ENCODE measurements at places on chromosomes 7 and 10. TPM values are rescaled to one million over a fixed set of nuclear protein-coding genes. Genes with fewer than 3 reads are reported as not detected.

The LIPJ gene
- total RNA-seq, result 4.2 TPM

The CLCN1 gene
- 1.1 TPM for total RNA-seq

The AKR1B15 gene
- 1.9 TPM for total RNA-seq

The NANOS1 gene
- 2.5 TPM for total RNA-seq

- peak; percentile 31 for DNase-seq
- no peaks in the 10 kb centered on the region for H3K36me3 ChIP-seq
- peak overlapping the region; percentile 59 for H3K4me3 ChIP-seq
- peaks cover 7% of the 10 kb centered on the region for H3K4me1 ChIP-seq
- H3K27ac ChIP-seq, result peak overlapping the region; percentile 84
- no peaks in the 10 kb centered on the region for H3K27me3 ChIP-seq
Observed at GRCh38 chr7:13989949-13990305, 461 bp upstream of the ETV1 start.

- H3K4me1 ChIP-seq, result peaks cover 43% of the 10 kb centered on the region
- no peak overlapping the region for H3K4me3 ChIP-seq
- H3K27me3 ChIP-seq, result no peaks in the 10 kb centered on the region
- peak overlapping the region; percentile 28 for H3K27ac ChIP-seq
- DNase-seq, result no peak
- H3K36me3 ChIP-seq, result no peaks in the 10 kb centered on the region
Observed at GRCh38 chr10:110860576-110861241, 11.0 kb upstream of the PDCD4 start.

DNA sequence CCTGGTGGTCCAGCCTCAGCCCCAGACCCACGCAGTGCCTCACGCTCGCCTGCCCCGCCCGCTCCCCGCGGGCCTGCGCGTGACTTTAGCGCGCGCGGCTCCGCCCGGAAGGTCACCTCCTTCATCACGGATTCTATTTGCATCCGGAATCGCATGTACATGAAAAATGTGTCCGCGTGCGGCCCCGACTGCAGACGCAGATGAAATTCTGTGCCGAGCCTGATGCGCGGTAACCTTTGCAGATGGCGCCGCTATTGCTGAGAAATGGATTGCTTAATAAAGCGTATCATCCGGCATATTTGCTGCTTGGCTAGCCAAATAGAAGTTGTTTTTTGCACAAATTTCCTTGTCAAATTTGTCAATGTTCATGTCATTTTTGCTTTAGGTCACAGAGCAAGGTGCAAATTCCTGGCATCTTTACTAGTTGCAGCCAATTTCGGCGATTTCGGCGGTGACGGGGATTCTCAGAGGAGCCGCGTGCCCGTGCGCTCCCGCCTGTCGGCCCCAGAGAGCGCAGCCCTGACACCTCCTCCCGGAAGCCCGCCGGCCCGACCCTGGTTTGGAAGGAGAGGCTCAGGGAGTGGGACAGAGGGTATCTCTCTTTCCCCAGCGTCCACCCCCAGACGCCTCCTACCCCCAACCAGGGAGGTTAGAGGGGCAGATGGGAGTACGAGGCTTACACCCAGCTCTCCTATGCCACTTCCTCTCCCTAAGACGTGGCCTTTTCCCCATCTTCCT is 85.9 kb upstream of the PAX2 start:
- no peak overlapping the region for H3K4me3 ChIP-seq
- no peaks in the 10 kb centered on the region for H3K36me3 ChIP-seq
- peaks cover 3% of the 10 kb centered on the region for H3K4me1 ChIP-seq

DNA sequence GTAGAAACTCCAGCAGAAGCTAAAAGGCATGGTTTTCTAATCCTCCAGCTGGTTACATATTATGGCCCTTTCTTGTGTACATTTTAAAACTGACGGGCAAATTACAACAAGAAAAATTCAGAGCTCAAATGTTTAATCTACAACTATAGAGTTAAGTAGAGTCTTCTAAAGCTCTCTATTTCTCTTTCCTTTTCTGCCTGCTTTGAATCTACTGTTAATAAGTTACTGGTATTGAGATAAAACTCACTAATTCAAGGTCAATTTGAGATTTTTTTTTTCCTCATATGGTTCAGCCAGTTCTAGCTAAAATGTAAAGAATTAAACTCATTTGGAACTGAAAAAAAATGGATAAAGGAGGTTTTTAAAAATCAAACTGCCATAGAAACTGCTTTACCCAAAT is 1.6 kb upstream of the PRSS37 start:
- H3K27me3 ChIP-seq, result no peaks in the 10 kb centered on the region
- no peaks in the 10 kb centered on the region for H3K36me3 ChIP-seq
- no peak for DNase-seq
- H3K4me1 ChIP-seq, result no peaks in the 10 kb centered on the region
- H3K4me3 ChIP-seq, result no peak overlapping the region

- peaks cover 23% of the 10 kb centered on the region for H3K4me1 ChIP-seq
- no peak overlapping the region for H3K27ac ChIP-seq
- no peaks in the 10 kb centered on the region for H3K36me3 ChIP-seq
- H3K27me3 ChIP-seq, result no peaks in the 10 kb centered on the region
- no peak overlapping the region for H3K4me3 ChIP-seq
Observed at GRCh38 chr7:2509298-2509906, 10.2 kb upstream of the LFNG start.

GRCh38 chr10:31262672-31263071 is 56.3 kb upstream of the ZEB1 start:
- H3K36me3 ChIP-seq, result no peaks in the 10 kb centered on the region
- no peak overlapping the region for H3K4me3 ChIP-seq
- peaks cover 5% of the 10 kb centered on the region for H3K4me1 ChIP-seq
- no peaks in the 10 kb centered on the region for H3K27me3 ChIP-seq
- H3K27ac ChIP-seq, result no peak overlapping the region

- H3K27me3 ChIP-seq, result no peaks in the 10 kb centered on the region
- DNase-seq, result no peak
- no peak overlapping the region for H3K27ac ChIP-seq
- no peak overlapping the region for H3K4me3 ChIP-seq
- H3K4me1 ChIP-seq, result no peaks in the 10 kb centered on the region
- H3K36me3 ChIP-seq, result no peaks in the 10 kb centered on the region
Observed at GRCh38 chr7:10696064-10696463, 277.6 kb upstream of the PHF14 start.

GRCh38 chr7:142657376-142657775 is 91.9 kb upstream of the PRSS1 start:
- H3K4me3 ChIP-seq, result no peak overlapping the region
- H3K4me1 ChIP-seq, result no peaks in the 10 kb centered on the region
- no peak for DNase-seq
- H3K36me3 ChIP-seq, result no peaks in the 10 kb centered on the region
- no peaks in the 10 kb centered on the region for H3K27me3 ChIP-seq

DNA sequence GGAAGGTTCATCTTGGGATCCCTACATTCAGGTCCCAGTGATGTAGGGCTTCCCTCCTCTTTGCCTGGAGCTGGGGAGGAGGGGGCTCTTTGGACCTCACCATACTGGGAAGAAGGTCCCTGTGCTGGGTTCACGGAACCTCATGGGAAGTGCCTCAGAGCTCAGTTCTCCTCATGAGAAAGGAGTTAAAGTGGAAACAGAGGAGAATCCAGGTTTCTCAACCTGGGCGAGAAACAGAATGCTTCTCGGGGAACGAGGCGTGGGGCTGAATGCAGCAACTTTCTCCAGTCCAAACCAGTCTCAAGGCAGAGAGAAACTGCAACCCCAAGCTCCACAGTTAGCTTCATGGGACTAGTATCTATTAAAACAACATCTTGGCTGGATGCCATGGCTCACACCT is 382.7 kb upstream of the FOXK1 start:
- H3K27me3 ChIP-seq, result no peaks in the 10 kb centered on the region
- DNase-seq, result no peak
- H3K27ac ChIP-seq, result no peak overlapping the region
- H3K4me1 ChIP-seq, result no peaks in the 10 kb centered on the region
- no peak overlapping the region for H3K4me3 ChIP-seq

GRCh38 chr10:62538606-62539005 is 164.4 kb downstream of the ZNF365 start:
- no peaks in the 10 kb centered on the region for H3K36me3 ChIP-seq
- H3K4me1 ChIP-seq, result no peaks in the 10 kb centered on the region
- no peaks in the 10 kb centered on the region for H3K27me3 ChIP-seq
- DNase-seq, result no peak
- H3K27ac ChIP-seq, result no peak overlapping the region
- no peak overlapping the region for H3K4me3 ChIP-seq

DNA sequence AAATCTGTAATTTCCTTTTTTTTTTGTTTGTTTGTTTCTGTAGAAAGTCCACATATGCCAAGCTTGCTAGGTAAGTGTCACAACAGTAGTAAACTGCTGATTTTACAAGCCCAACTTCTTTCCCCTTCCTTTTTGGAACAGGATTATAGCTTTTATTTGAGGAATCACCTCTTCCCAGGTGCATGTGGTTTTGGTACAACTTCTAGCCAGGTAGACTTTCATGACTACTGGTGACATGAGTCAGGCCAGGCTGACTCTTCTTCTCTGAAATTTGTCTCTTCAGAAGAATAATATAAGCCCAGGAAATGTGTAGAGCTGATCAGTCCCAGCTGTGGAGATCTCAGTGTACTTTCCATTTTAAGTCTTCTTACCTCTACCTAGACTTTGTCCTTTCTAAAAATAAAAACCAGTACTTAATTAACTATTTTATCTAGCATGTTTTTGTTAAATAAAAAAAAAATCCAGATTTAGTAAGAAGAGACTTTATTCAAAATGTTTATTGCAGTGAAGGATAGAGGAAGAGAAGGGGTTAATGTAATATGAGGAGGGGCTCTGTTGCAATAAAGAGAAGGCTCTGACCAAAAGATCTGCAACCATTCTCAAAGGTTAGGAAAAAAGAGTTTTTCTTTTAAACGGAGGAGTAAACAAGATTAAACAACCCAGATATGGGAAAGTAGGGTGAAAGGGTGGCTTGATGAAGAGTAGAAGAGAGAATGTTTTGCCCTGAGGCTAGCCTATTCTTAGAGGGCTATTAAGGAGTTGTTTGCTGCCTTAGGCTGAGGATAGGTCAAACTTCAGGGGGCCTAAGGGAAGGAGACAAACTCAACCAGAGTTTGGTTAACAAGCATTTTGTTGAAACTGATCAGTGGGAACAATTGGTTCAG is 664.2 kb downstream of the SORCS1 start:
- no peak for DNase-seq
- no peaks in the 10 kb centered on the region for H3K4me1 ChIP-seq
- H3K27ac ChIP-seq, result no peak overlapping the region
- H3K36me3 ChIP-seq, result no peaks in the 10 kb centered on the region

DNA sequence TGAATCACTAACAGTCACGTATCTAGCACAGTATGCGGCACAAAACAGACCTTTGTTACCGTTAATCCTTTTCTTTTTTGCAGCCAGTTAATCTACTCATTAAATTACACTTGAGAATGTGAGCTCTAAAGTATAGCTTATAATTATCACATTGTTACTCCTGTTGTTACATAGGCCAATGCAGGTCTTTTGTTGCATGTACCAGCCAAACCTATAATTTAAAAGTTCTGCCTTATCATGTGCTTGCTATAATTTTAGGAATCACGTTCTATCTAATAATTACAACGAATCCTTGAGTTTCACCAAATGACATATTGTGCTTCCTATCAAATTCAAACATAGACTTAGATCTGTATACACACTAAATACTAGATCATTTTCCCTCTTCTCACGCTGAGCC is 245.1 kb downstream of the DGKI start:
- no peak for DNase-seq
- H3K36me3 ChIP-seq, result no peaks in the 10 kb centered on the region
- H3K4me1 ChIP-seq, result no peaks in the 10 kb centered on the region

DNA sequence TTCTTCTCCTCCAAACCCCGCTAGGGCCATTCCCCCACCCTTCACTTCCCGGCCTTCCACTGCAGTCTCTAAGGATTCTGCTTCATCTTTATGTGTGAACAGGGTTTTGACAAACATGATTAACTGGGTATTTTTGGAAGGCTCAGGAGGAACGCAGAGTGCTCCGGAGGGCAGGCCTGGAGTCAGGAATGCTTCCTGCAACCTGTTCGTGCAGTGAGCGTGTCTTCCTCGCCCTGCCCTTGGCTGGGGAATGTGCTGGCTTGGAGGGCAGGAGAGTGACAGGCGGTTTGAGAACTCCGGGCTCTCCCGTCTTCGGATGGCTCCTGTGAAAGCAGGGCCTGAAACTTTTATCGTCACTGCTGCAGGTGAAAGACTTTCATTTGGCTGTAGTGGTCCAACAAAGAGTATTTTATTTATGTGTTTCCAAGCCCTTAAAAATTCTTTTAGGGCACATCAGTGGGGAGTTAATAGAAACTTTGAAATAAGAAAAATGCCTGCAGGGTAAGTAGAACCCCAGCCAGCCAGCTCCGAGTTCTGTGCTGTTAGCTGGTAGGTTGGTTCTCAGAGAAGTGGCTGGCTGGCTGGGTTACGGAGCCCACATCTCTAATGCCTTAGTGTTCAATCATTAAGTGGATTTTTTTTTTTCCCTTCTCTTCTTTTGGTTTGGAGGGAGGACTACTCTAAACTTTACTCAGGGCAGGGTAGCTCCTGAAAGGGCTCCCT is 51.0 kb downstream of the TCF7L2 start:
- H3K4me1 ChIP-seq, result peaks cover 22% of the 10 kb centered on the region
- H3K27ac ChIP-seq, result no peak overlapping the region
- no peaks in the 10 kb centered on the region for H3K27me3 ChIP-seq
- DNase-seq, result no peak
- no peaks in the 10 kb centered on the region for H3K36me3 ChIP-seq
- no peak overlapping the region for H3K4me3 ChIP-seq

GRCh38 chr10:127890832-127891334 is 1.9 kb downstream of the CLRN3 start:
- H3K4me1 ChIP-seq, result no peaks in the 10 kb centered on the region
- H3K27ac ChIP-seq, result no peak overlapping the region
- H3K4me3 ChIP-seq, result no peak overlapping the region
- no peak for DNase-seq
- no peaks in the 10 kb centered on the region for H3K27me3 ChIP-seq

- H3K27me3 ChIP-seq, result no peaks in the 10 kb centered on the region
- no peak overlapping the region for H3K27ac ChIP-seq
- no peak overlapping the region for H3K4me3 ChIP-seq
- no peaks in the 10 kb centered on the region for H3K36me3 ChIP-seq
- no peak for DNase-seq
- H3K4me1 ChIP-seq, result no peaks in the 10 kb centered on the region
Observed at GRCh38 chr7:140909476-140910161, 15.1 kb downstream of the BRAF start.

- H3K27ac ChIP-seq, result no peak overlapping the region
- no peaks in the 10 kb centered on the region for H3K27me3 ChIP-seq
- H3K4me3 ChIP-seq, result no peak overlapping the region
- H3K4me1 ChIP-seq, result no peaks in the 10 kb centered on the region
- DNase-seq, result no peak
Observed at GRCh38 chr7:70835658-70836057, 296.3 kb upstream of the GALNT17 start.
